Activated T-cell treated with anti-CD3 and anti-CD28 coated beads, Interleukin-2, amount 50 U/mL, for 48 hours (primary cell): ENCODE measurements at places on chromosomes 7 and 10.

- DNase-seq = no peak
Observed at GRCh38 chr7:128264477-128264876, 23.4 kb downstream of the LEP start.

DNA sequence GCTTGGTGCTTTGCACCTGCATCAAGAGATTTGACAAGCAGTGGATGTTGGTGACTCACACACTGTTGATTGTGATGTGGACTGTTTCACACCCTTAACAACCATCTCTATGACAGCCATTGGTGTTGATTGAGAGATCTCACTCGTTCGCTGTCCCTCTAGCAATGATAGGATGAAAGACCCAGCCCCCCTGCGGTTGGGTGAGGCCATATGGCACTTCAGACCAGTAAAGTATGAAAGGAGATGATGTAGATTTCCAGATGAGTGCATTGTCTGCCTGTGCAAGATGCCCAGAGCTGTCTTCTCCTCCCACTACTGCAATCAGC, 138.7 kb upstream of the PRR15 start:
- no peak for DNase-seq

- no peak for DNase-seq
Observed at GRCh38 chr10:16146993-16147392, 286.7 kb upstream of the MINDY3 start.

GRCh38 chr7:138848056-138848980, 50.3 kb upstream of the ATP6V0A4 start:
- DNase-seq = no peak

DNA sequence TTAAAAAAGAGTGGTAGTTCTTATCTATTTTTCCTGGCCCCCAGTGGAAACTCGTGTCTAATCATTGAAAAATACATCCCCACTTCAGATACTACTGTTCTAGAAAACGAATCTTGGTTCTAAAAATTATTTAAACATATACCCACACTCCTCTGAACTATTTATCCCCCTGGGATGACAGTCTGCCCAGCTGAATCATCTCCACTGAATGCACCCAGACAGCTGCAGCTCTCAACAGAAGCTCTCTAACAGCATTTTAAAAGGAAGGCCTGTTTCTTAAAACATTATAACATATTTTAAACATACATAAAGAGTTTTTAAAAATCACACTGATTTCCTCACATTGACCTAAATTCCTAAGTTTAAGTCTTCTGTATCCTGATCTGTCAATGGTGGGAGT, 544.6 kb upstream of the PHF14 start:
- DNase-seq = no peak

DNA sequence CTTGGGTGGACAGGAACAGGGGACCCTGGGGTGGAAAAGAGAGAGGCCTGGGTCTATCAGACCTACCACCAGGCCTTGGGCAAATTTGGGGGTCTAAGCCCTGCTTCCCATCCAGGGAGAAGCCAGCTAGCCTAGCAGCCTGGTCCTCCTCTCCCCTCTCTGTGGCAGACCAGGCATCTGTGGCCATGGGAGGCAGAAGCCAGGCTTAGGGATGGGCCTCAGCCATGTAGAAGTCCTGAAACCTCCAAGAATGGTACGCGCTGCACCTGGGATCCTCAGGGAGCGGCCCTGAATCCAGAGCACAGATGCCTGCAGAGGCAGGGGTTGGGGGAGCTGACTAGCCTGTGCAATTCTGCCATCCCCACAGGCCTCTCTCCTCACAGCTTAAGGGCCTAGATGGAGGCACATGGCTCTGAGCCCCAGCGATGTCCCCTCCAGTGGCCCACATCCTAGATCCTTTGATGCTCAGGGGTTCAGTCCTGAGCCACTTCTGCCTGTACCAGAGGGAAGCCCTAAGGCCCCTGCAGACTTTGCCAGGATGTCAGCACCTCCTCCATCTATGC, 21.2 kb downstream of the GRID1 start:
- DNase-seq = no peak

- DNase-seq = no peak
Observed at GRCh38 chr10:71229726-71230655, 17.6 kb downstream of the UNC5B start.

GRCh38 chr7:115015619-115016018, 93.7 kb downstream of the MDFIC start:
- no peak for DNase-seq

- DNase-seq = no peak
Observed at GRCh38 chr10:124390471-124391187, 28.1 kb downstream of the OAT start.

GRCh38 chr10:70442332-70442988, 979 bp upstream of the NODAL start:
- DNase-seq = no peak

GRCh38 chr7:112334366-112334765, 115.9 kb upstream of the IFRD1 start:
- no peak for DNase-seq

DNA sequence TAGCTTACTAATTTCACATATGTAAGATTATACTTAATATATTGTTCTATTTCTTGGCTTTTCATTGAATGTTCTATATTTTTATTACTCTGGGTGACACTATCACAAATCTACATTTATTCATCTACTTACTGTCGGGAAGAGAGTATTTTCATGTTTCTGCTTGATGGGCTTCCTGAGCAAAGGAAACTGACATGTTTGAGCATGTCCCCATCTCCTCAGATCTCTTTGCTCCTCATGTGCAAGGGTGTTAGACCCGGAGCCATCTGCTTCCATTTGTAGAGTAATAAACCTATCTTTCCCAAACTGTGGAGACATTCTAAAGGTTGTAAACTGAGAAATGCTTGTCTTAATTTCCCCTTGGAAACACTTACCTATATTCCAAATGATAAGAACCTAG, 103.5 kb downstream of the LSMEM1 start:
- DNase-seq = no peak
